ENCODE measurements at places on chromosomes 4 and X.

GRCh38 chr4:146437778-146438177 lies 84.0 kb downstream of the SLC10A7 start:
- DNase-seq = no peak

- DNase-seq = no peak
Observed at GRCh38 chr4:94759767-94760211, 2.0 kb downstream of the BMPR1B start.

DNA sequence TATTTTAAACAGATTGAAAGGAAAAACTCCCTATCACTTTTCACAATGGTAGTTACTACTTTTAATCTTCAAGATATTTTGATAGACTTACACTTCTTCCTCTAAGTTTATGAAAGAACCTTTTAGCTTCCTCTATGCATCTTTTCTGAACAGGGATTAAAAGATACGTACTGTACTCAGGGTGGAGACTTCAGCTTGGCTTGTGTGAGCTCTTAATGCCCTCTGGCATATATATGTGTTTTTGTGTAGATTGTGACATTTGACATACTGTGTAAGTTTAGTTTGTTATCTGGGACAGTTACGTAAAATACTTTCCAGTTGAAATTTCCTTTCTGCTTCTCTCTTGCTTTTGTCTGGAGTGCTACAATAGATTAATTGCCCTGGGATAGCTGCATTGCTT lies 109.3 kb upstream of the NUDT6 start:
- DNase-seq = no peak

- DNase-seq = no peak
Observed at GRCh38 chrX:45630078-45630477, 429.4 kb upstream of the DIPK2B start.

- peak; percentile 16 for DNase-seq
Observed at GRCh38 chr4:149370785-149371420, 444.7 kb downstream of the IQCM start.

DNA sequence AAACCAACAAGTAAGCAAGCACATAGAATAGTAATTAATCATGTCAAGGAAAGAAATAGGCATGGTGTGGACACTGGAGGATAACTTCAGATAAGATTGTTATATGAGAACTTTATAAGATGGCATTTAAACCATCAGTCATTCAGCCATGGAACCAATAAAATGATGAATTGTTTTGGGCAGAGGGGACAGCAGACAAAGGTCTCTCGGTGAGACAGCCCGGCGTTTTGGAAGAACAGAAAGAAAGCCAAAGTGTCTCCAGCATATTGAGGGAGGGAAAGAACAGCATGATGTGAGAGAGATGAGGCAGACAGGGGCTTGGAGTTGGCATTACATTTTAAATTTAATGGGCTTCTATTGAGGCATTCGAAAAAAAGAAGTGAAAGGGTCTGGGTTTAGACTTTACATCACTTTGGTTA lies 883 bp upstream of the PPM1K start:
- DNase-seq = peak; percentile 48

DNA sequence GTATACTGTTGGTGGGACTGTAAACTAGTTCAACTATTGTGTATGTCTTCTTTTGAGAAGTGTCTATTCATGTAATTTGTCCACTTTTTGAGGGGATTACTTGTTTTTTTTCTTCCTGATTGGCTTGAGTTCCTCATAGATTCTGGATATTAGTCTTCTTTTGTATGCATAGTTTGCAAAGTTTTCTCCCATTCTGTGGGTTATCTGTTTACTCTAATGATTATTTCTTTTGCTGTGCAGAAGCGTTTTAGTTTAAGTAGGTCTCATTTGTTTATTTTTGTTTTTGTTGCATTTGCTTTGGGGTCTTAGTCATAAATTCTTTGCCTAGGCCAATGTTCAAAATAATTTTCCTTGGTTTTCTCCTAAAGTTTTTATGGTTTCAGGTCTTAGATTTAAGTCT lies 26.6 kb upstream of the ANTXR2 start:
- DNase-seq = no peak

- peak; percentile 64 for DNase-seq
Observed at GRCh38 chr4:123606946-123607542, 210.4 kb downstream of the SPRY1 start.

GRCh38 chrX:107562482-107562881 lies 65.8 kb upstream of the PRPS1 start:
- DNase-seq = no peak

DNA sequence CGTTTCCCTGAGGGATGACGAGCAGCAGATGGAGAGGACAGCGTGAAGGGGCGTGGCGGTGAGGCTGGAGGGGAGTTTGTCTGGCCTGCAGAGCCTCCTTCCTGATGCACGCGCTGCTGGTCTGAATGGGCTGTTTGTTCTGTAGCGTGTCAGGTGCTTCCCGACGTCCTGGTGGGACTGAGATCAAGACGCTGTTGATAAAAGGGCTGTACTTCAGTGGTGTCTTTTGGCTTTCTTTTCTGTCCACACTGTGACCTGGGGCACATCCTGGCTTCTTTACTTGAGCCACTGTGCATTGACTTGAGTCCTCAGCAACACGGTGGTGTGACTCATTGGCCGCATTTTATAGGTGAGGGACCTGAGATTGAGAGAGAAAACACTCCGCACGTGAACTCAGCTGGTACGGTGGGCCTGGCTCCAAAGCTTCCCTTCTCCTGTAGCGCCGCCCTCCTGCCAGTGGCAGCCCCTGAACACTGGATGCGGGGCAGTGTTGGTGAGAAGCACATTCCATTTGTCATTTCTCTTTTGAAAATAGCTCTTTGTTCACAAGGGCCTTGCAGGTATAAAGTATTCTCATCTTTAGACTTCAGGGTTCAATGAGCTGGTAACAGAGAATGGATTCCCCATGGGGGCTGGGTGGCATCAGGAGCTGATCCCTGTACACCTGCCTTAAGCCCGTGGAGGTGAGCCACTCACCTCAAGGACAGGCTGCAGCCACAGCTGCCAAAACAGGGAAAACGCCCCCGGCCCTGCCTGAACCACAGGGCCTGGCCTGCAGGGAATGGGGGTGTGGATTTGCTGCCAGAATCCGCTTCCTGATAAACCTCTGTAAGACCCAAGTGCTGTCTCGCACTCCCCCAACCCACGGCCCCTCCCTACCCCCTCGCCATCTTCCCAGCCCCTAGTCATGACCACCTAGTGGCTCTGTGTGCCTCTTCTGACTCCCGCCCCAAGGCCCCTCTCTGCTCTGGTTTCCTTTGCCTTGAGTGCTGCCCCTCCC lies 29.2 kb downstream of the NSG1 start:
- DNase-seq = no peak
